NT2/D1 (cell line): ENCODE measurements at places on chromosomes 6 and 20.
A peak's percentile ranks its signal among the peaks of the same experiment; 100 is the strongest.

GRCh38 chr20:14069796-14070195 lies 74.5 kb downstream of the MACROD2 start:
- DNase-seq, result no peak

GRCh38 chr6:38364775-38365174 lies 275.0 kb downstream of the BTBD9 start:
- no peak for DNase-seq

DNA sequence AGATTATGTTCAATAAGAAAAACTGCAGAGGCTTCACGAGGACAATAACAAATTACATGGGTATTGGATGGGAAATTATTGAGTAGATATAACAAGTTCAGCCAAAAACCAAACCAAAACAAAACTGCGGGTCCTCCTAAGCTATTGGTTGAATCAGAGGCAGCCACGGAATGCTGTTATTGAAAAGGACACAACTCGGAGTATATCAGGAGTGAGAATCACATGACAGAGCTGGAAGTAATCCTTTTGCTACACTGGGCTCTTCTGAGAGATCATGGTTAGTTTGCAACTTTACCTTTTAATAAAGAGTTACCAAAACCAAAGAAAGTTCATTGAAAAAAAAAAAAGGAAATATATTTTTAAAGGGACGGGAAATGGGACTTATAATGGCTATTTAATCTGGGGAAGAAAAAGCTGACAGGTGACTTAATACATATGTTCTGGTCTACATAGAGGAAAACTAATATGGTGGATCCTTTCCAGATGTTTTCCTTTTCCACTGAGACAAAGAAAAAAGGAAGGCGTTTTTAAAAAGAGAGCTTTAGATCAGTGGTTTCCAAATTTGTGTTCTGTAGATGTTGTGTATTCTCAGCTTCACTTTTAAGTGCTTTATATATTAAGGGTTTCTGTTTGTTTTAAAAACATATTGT lies 6.9 kb upstream of the CITED2 start:
- no peak for DNase-seq

DNA sequence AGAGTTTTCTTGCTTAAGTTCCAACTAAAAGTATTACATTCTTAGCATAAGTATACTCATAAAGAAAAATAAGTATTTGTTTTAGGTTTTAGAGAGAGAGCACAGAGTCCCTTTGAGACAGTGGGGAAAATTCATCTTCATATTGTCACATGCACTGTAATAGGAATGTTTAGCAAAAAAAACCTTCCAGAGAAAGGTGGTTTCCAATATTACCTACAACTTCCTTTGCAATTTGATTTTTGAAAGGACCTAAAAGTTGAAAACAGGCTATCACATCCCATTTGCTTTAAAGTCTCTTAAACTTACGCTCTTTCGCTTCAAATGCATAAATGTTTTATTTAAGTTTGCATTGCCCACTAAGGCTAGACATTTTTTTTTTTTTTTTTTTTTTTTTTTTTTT lies 86.4 kb downstream of the OPRM1 start:
- no peak for DNase-seq

DNA sequence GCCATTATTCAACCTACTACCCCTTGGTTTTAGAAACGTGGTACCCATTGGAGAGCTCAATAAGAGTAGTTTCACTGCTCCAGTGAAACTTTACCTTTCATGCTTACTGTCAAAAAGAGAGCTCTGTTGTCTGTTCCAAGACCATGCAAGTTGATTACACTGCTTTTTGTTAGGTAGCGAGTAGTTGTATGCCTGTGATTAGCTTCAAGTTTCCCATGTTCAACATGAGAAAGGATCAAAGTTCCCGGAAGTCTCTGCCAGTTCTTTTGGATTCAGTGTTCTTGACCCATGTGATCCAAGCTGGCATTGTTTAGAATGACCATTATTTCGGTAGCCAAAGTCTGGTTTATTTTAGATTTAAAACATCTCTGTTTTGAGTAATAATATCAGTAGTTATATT lies 107.1 kb downstream of the ZFAND3 start:
- no peak for DNase-seq

DNA sequence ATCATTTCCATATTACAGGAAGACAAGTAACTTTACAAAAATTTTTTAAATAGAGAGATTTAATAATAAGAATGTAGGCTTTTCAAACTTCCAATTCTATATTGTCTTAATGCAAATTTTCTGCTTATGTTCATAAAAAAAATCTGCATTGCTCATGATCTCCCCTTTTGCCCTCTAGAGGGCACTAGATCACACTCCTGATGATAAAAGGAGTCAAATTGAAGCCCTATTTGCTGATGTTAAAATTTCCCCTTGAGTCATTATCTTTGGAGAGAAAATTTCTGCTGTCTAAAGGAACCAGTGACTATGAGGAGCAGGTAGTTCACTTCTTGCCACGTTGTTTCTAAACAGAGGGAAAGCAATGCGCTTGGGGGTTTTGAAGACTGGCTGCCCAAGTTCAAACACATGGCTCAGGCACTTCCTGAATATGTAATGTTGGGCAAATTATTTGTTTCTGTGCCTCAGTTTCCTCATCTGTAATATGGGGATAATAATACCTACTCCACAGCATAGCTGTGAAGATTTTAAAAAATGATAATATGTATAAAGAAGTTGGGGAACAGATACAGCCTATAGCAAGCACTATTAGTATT lies 874.2 kb downstream of the TFAP2A start:
- no peak for DNase-seq

GRCh38 chr6:100891079-100891478 lies 9.9 kb upstream of the ASCC3 start:
- no peak for DNase-seq

DNA sequence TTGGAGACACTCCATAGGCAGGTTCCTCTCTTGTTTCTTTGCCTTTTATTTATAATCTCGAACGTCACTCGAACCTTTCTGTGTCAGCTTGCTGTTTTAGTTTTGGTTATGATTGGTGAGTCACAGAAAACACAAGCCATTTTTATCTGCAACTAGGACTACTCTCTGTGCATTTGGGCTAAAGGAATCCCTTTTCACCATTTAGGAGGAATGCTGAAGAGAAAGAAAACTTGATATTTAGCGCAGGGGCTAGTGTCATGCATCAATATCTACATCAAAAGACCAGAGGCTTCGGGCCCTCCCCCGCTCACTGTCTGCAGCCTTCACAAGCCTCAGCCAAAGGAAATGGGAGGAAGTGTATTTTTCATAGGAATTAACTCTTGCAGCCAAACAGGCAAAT lies 507.8 kb upstream of the CITED2 start:
- DNase-seq, result no peak

GRCh38 chr6:61909486-61909885 lies 376.5 kb downstream of the KHDRBS2 start:
- no peak for DNase-seq

- no peak for DNase-seq
Measured at GRCh38 chr6:76351275-76351674, 278.8 kb upstream of the IMPG1 start.

DNA sequence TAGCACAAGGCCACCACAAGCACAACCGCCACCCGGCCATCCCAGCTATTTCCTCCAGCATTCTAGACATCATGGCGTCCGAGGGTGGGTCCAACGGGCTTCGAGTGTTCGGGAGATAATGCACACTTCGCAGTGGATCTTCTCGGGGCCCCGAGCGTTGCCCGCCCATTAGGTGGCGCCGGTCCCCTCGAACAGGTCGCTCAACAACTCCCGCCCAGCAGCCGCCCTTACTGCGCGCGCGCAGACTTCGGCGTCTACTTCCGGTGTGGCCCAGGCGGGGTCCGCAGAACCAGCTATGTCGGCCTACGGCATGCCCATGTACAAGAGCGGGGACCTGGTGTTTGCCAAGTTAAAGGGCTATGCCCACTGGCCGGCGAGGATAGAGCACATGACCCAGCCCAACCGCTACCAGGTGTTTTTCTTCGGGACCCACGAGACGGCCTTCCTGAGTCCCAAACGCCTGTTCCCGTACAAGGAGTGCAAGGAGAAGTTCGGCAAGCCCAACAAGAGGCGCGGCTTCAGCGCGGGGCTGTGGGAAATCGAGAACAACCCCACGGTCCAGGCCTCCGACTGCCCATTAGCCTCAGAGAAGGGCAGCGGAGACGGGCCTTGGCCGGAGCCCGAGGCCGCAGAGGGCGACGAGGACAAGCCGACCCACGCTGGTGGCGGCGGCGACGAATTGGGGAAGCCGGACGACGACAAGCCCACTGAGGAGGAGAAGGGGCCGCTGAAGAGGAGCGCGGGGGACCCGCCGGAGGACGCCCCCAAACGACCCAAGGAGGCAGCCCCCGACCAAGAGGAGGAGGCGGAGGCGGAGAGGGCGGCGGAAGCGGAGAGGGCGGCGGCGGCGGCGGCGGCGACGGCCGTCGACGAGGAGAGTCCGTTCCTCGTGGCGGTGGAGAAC lies at the start of gene HDGFL1:
HDGFL1 (plus strand) TSS at position 286 of the 904 bp plus-strand sequence; CDS start at position 296, 10 bp downstream.
- no peak for DNase-seq

- DNase-seq, result no peak
Measured at GRCh38 chr6:90263633-90264032, 33.0 kb downstream of the BACH2 start.

GRCh38 chr6:106752641-106753040 lies 123.3 kb downstream of the QRSL1 start:
- DNase-seq, result no peak

DNA sequence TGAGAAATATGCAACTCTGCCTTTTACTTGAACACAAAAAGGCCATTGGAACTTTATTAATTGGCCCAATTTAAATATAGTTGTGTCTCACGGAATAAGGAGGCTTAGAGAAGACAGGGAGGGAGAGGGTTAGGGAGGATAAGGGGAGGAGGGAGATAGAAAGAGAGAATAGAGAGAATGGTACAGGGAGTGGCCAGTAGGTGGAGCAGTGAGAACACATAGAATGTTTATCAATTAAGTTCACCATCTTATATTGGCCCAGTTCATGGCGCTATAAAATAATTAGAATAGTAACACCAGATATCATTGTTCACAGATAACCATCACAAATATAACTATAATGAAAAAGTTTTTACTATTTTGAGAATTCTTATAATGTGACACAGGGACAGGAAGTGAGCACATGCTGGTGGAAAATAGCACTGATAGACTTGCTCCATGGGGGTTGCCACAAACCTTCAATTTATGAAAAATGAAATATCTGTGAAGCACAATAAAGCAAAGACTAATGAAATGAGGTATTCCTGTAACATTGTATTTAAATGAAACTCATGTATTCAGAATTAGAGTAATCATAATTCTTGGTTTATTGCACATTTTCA lies 374.1 kb upstream of the MANEA start:
- DNase-seq, result peak; percentile 28

DNA sequence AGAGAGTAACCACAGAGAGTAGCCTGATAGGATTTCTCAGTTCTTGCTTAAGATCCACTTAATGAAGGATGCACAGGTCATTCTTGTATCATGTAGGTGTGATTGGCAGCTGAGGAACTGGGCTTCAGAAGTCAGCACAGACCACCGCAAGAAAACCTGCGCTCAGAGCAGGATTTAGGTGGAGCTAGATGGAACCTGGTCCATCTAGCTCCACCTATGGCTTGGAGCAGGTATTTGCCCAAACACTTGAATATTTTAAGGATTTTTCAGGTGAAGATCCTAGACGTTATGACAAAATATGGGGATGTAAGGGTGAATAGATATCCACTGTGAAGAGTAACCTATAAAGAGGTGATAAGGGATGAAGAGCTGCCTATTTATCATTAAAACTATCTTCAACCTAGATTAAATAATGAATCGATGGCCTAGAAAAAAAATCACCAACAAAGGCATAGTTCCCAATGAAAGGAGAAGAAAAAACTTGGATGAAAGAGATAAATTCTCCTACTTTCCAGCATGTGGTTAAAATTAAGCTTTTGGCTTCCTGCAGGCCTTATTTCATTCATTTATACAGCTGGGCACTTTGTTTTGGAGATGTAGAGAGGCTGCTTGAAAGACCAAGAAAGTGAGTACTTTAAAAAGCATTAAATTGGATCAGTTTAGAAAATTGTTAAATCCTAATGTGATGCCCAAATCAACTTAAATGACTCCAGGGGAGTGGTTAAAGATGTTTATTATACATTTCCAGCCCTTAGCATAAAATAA lies 778.4 kb upstream of the GJE1 start:
- DNase-seq, result no peak

- DNase-seq, result no peak
Measured at GRCh38 chr6:146550911-146551310, 7.3 kb downstream of the RAB32 start.

DNA sequence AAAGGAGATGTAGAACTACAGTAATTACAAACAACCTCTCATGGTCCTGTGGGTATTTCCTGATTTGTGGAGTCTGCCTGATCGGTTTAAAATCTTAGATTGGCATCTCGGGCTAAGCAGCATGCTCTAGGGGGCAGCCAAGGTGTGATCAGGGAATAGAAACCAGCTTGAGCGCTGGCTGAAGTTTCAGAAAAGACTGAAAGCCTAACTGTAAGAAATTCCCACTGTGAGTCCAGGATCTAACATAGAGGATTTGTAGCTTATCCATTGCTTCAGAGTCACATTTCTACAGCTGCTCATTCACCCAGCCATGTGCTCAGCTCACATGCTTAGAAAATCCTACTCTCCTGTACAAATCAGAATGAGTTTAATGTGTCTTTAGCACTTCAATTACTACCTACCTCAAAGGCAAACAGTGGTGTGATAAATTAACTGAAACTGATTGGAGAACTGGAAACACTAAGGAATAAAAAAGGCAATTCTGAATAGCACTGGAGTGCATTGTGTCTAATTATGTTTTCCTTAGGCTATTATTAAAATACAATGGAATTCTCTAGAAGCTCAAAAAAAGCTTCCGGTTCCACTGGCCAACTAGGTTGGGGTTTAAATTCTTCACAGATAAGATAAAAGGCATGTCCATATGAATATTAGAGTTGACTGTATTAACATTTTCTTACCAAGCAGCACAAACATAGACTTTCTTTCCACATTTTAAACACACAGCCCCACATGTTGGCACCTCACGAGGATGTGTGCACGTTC lies 73.8 kb upstream of the MPC1 start:
- DNase-seq, result peak; percentile 25

- no peak for DNase-seq
Measured at GRCh38 chr6:121544691-121545090, 109.2 kb downstream of the GJA1 start.

- DNase-seq, result no peak
Measured at GRCh38 chr6:42313941-42314570, 96.4 kb upstream of the MRPS10 start.

- DNase-seq, result no peak
Measured at GRCh38 chr6:167266830-167267555, 24.1 kb upstream of the UNC93A start.

DNA sequence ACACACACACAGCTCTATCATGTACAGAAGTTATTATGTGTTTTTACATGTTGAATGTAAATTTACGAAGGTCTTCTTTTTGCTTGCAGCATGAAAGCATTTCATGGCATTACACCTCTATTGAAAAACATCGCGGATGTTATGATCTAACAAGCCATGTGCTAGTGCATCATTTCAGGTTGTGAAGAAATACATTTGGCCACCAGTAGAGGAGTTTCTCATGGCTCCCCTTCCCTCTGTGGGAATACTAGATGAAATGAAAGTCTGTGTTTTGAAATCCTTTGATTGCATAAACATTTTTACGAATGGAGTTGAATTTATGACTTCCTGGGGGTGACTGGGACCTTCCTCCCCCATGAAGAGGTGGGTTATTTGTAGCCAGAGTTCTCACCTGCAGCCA lies 17.7 kb downstream of the MAS1 start:
- DNase-seq, result no peak
